ENCODE measurements at places on chromosomes 5 and 9.

DNA sequence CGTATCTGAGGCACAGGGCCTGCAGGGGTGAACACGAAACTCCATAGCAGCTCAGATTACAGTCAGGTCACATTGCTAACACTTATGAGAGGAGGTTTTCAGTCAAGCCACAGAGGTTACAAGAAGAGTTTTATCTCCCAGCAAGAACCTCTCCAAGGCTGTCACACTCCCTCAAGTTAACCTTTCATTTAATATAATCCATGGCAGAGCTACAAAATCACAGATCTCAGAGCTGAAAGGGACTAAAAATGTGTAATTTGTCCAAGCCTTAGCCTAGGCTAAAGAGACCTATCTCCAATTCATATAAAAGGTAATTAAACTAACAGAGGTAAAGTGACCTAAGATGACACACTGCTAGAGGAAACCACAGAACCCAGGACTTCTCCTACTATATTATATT, 57.2 kb downstream of the MLANA start:
- H3K27ac ChIP-seq: peak overlapping the region; percentile 80
- H3K36me3 ChIP-seq: no peaks in the 10 kb centered on the region
- H3K4me1 ChIP-seq: peaks cover 30% of the 10 kb centered on the region
- H3K27me3 ChIP-seq: no peaks in the 10 kb centered on the region
- peak overlapping the region; percentile 5 for H3K4me3 ChIP-seq
- DNase-seq: peak; percentile 5

GRCh38 chr5:66494437-66494836, 101.8 kb upstream of the MAST4 start:
- H3K27me3 ChIP-seq: no peaks in the 10 kb centered on the region
- H3K36me3 ChIP-seq: no peaks in the 10 kb centered on the region
- H3K4me1 ChIP-seq: peaks cover 7% of the 10 kb centered on the region
- no peak for DNase-seq
- H3K4me3 ChIP-seq: no peak overlapping the region

- H3K4me1 ChIP-seq: no peaks in the 10 kb centered on the region
- H3K4me3 ChIP-seq: no peak overlapping the region
- DNase-seq: no peak
- H3K27ac ChIP-seq: no peak overlapping the region
These were observed 15.2 kb upstream of the DNAJC25 start for GRCh38 chr9:111615928-111616327.

DNA sequence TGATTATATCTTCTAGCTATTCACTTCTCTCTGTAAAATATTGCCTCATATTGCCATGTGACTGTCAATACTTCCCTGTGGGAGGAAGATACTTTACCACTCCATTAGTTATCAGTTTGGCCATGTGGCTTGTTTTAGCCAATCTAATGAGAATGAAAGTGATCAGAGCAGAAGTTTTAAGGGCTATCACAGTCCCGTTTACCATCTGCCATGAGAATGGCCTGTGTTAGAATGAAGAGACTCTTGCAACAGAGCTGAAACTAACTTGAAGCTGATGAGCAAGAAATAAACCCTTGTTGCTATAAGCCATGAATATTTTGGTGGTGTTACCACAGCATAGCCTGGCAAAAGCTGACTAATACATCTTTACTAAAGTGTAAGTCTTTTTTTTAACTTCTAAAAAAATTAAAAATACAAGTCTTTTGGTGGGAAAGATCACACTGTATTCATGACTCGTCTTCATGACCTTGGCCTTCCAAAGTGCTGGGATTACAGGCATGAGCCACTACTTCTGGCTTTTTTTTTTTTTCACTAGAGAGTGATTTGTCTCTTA, 68.0 kb upstream of the CTNNA1 start:
- no peak overlapping the region for H3K27ac ChIP-seq
- no peaks in the 10 kb centered on the region for H3K27me3 ChIP-seq
- no peak overlapping the region for H3K4me3 ChIP-seq

GRCh38 chr9:35757226-35757891, 3.3 kb upstream of the MSMP start:
- peak overlapping the region; percentile 72 for H3K4me3 ChIP-seq
- H3K27ac ChIP-seq: peak overlapping the region; percentile 89
- no peak for DNase-seq
- peaks cover 6% of the 10 kb centered on the region for H3K4me1 ChIP-seq
- peaks cover 10% of the 10 kb centered on the region for H3K36me3 ChIP-seq

DNA sequence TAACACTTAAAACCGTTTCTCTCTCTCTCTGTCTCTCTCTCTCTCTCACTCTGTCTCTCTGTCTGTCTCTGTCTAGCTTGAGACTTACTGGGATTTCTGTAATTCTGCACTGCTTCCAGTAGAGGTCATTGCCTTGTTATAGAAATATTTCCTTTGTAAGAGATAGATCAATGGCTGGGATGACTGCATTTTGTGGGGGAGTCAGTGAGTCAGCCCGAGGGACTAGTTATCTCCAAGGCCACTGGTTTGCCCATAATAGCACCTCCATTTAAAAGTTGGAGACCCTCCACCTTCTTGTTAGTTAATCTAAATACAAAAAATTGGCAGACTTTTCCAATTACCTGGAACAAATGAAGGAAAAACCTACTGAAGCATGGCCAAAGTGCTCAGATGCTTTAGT, 547.2 kb downstream of the LRRC70 start:
- H3K36me3 ChIP-seq: no peaks in the 10 kb centered on the region
- no peak overlapping the region for H3K27ac ChIP-seq
- H3K4me3 ChIP-seq: no peak overlapping the region
- no peaks in the 10 kb centered on the region for H3K27me3 ChIP-seq

DNA sequence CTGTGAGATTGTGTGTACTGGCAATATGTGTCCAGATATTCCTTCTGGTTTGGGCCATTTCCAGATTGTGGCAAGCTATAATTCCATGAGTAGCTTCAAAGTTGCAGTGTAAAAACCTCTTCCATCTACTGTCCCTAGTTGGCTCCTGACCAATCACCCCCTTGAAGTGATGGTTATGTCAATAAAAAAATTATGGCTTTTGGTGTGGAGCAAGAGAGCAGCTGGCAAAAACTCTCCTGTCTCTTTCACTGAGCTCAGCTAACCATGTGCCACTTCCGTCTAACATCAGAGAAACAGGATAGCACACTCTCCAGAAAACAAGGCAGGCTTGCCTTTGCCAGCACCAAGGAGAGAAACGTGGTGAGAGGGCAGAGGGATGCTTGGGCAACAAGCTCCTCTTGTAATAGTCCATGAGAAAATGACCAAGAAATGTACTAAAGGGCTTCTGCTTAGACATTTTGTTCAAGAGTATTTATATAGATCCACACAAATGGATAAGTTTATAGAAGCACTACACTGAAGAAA, 914.4 kb upstream of the SEMA6A start:
- DNase-seq: peak; percentile 5
- no peaks in the 10 kb centered on the region for H3K36me3 ChIP-seq
- H3K27me3 ChIP-seq: no peaks in the 10 kb centered on the region
- H3K4me3 ChIP-seq: no peak overlapping the region
- no peak overlapping the region for H3K27ac ChIP-seq

DNA sequence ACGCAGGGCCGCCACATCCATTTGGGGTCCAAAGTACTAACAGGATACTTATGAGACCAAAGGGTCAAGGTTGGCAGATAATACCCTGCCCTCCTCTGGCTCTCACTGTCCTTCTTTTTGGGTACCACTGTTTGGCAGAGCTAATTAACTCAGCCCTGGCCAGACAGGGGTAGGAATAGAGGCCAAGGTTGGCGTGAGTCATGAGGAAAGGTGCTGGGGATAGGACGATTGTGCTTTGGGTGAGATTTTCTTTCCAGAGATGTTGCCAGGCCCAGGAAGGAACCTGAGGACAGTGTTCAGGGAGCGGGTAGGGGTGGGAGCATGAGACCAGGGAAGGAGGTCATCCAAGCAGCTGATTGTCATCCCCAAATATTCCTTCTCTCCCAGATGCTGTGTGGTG, 191.8 kb upstream of the PANK3 start:
- no peaks in the 10 kb centered on the region for H3K27me3 ChIP-seq
- no peaks in the 10 kb centered on the region for H3K4me1 ChIP-seq
